Stimulated activated CD8-positive, alpha-beta memory T cell treated with anti-CD3 and anti-CD28 coated beads, Interleukin-15, amount 100 ng/mL, for 48 hours (primary cell): ENCODE measurements at places on chromosomes 7 and 10.
A peak's percentile ranks its signal among the peaks of the same experiment; 100 is the strongest.

DNA sequence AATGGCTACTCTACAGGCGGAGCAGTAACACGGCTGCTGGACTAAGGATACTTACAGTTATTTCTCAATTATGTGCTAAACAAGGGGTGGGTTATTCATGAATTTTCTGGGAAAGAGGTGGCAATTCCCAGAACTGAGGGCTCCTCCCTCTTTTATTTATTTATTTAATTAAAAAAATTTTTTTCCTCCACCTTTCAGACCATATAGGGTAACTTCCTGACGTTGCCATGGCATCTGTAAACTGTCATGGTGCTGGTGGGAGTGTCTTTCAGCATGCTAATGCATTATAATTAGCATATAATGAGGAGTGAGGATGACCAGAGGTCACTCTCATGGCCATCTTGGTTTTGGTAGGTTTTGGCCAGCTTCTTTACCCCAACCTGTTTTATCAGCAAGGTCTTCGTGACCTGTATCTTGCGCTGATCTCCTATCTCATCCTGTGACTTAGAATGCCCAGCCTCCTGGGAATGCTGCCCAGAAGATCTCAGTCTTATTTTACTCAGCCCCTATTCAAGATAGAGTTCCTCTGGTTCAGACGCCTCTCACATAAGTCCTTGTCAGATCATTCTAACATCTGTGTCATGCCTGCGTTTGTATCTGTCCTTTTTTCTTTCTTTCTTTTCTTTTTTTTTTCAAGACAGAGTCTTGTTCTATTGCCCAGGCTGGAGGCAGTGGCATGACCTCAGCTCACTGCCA is 15.9 kb upstream of the STOX1 start:
- DNase-seq: no peak

DNA sequence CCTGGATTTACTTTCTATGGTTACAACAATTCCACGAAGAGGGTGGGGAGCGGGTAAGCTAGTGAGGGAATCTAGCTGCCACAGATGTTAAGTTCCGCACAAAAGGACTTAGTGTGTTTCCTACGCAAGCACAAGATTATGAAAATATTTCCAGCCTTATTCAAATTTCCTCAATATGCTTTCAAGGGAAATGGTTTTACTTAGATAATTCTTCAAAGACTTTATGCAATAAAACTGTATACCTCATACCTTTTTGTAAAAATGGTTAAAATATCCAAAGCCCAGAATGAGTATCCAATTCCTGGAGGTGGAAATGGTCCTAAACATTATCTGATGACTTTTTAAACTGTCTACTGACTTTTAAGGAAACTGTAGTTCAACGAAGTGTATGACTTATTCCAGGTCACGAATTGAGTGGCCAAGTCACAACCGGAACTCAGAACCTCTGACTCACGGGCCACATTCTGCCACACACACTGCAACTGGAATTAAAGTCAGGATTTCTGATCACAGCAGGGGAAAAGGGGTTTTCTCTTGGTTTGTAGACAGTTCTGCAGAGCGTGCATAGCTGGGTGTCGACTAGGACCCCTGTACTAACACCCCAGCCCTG is 20.2 kb upstream of the INSIG1 start:
- peak; percentile 30 for DNase-seq

GRCh38 chr10:111551001-111551400 is 474.2 kb downstream of the ADRA2A start:
- no peak for DNase-seq

DNA sequence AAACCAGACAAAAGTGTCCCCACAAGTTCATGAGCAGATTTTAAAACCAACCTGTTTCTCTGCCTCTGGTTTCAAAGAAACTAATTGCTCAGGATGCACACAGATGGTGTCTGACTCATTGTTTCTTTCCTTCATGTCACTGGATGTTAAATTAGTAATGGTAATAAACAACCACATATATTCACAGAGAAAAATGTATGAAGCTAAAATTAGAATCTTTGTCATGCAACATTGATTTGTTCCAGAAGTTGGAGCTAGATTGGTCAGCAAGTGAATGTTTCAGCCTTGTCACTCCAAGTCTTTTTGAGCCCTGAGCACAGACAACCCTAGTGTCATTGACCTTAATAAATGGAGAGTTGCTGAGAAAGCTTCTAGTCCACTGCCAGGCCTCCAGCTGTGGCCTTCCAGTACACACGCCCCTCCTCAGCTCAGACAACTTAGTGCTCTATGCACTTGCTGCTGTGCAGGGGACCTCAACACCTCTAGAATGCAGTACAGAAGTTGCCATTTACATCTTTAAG is 175.9 kb downstream of the CCDC71L start:
- DNase-seq: no peak

- DNase-seq: no peak
Observed at GRCh38 chr10:13236638-13237037, 2.5 kb upstream of the UCMA start.

DNA sequence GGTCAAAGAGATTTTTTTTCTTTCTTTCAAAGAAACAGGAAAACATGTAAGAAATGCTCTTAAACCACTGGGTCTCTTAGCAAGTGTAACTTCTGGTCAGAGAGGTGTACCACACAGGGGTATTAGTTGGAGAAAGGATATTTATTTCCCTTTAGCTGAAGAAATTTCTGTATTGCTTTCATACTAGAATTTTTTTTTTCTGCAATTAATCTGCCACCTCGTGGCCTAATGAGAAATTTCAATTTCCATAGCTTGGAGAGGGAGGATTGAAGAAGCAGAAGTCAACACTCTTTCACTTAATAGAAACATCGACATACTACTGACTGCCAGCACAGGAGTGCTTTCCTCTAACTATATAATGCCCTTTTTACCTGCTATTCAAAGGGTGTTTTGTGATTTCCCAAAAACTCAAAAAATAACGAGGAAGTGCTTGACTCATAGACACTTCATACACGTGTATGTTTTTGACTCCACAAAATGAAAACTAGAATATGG is 177.6 kb upstream of the NAMPT start:
- DNase-seq: no peak

GRCh38 chr7:112779667-112780066 is 10.5 kb downstream of the TMEM168 start:
- no peak for DNase-seq

DNA sequence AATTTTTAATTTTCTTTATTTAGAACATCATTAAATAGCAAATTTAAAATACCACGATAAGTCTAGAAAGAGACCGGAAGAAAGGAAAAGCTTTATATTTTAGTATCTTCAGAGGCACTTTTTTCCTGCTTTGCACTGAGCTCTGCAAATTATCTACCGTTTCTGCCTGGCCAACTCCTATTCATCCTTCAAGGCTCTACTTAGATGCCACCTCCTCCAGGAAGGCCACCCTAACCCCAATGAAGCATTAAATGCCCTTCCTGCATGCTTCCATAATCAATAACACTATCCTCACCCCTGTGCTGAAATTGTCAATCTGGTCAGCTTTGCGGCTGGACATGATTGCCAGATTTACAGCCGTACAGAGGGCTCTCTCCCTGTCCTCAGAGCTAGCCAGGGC is 141.8 kb upstream of the CHST15 start:
- no peak for DNase-seq

GRCh38 chr10:66362522-66362921 is 563.3 kb upstream of the LRRTM3 start:
- no peak for DNase-seq

DNA sequence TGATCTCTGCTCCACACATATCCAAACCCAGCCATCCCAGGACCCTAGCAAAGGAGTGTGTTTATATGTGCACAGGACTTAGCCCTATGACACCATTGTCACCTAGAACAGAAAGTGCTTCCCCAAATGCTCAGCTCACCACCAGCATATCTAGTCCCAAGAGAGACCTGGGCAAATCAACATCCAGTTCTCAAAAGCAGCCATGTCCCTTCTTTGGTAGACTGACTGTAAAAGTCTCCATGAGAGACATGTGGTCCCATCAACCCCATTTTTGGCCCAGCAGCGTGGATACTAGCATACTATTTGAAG is 20.9 kb upstream of the ARHGAP22 start:
- no peak for DNase-seq

- DNase-seq: peak; percentile 73
Observed at GRCh38 chr7:3092468-3092867, 48.8 kb upstream of the CARD11 start.

DNA sequence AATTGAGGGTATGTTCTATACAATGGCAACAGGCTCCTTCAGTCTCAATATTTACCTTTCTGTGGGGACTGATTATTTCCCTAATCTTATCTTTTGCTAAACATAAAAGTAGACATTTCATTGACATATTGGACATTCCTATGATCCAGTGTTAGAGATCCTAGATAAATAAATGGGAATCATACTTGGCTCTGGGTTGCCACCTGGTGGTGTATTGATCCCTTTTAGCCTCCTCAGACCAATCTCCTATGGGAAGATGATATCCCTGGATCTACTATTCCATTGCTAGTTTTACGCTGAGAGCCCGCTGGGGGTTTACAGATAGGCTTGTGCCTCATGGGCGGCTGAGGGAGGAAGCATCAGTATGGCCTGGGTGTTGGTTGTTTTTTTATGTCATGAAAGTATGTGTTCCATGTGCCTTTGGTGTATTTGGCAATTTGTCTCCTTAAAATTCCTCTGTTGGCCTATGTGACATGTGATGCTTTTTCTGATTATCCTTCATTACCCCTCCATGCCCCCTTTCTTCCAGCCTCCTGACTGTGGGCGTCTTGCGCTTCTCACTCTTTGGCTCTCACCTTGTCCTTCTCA is 18.8 kb downstream of the CELF2 start:
- DNase-seq: no peak

DNA sequence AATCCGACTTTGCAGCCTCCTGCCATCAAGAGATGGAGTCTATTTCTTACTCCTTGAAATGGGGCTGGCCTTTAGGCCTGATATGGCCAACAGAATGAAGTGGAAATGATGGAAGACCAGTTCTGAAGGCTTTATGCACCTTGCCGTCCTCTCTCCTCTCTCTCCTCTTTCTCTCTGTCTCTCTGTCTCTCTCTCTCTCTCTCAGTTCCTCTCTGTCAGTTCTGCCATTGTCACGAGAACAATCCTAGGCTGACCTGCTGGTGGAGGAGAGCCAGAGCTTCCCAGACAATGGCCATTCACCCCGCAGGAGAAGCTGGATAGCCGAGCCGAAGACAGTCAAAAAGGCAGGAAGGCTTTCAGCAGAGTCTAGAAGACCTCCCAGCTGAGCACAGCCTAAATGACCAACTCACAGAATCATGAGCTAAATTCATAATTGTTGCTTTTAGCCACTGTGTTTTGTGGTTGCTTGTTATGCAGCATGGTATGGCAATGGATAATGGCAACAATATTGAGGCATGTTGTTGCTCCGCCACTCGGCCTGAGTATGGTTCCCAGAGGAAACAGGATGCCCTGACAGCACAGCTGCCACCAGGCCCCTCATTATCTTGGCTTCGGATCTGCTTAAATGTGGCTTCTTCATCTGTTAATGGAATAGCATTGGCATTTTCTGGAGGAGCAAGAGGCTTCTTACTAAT is 35.5 kb downstream of the FRMPD2 start:
- no peak for DNase-seq

GRCh38 chr7:20402747-20403230 is 72.1 kb downstream of the ITGB8 start:
- DNase-seq: no peak

DNA sequence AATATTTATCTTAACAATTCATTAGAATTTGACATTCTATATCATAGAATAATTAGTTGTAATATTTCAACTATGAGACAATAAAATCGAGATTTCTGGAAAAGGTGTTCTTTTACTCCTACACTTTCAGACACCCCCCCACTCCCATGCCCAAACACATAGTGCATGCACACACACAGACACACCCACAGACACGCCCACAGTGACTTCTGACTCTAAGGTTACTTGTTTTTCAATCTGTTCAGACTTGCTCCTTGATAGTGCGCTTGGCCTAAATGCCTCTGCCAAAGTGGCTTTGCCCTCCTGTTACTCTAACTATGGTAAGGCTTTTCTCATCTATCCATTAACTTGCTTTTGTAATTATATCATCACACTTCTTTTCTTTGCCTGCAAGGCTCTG is 144.0 kb upstream of the PPP1R3A start:
- no peak for DNase-seq

DNA sequence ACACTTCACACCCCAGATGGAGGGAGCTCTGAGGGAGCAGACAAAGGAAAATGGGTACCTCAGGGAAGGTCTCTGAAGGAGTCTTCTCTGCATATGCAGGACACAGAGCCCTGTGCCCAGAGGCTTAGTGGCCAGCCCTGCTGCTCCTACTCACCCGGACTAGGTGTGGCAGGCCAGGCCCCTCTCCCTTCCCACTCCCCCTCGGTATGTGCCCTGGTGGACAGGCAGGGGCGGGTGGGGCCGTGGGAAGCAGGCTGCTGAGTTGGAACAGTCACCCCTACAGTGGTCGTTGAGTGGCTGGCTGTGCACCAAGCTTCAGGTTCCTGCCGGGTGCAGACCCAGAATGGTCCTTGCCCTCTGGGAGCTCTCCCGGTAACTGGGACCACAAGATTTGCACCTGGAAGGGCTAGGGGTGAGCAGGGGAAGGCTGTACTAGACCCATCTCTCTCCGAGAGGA is 68.6 kb downstream of the ZMIZ1 start:
- no peak for DNase-seq

GRCh38 chr10:44039599-44039998 is 345.3 kb downstream of the CXCL12 start:
- DNase-seq: no peak

- DNase-seq: no peak
Observed at GRCh38 chr7:50274361-50274760, 30.2 kb upstream of the IKZF1 start.

GRCh38 chr10:113609704-113610108 is 54.1 kb downstream of the NRAP start:
- DNase-seq: no peak

GRCh38 chr7:2354186-2354938 is at the start of gene EIF3B:
Gene EIF3B, plus strand, starts transcription at chr7:2354827. Its CDS starts 95 bp downstream, at chr7:2354922.
- DNase-seq: peak; percentile 75

- no peak for DNase-seq
Observed at GRCh38 chr7:108402865-108403264, 53.4 kb downstream of the NRCAM start.

- no peak for DNase-seq
Observed at GRCh38 chr7:24825931-24826661, 68.8 kb upstream of the GSDME start.

DNA sequence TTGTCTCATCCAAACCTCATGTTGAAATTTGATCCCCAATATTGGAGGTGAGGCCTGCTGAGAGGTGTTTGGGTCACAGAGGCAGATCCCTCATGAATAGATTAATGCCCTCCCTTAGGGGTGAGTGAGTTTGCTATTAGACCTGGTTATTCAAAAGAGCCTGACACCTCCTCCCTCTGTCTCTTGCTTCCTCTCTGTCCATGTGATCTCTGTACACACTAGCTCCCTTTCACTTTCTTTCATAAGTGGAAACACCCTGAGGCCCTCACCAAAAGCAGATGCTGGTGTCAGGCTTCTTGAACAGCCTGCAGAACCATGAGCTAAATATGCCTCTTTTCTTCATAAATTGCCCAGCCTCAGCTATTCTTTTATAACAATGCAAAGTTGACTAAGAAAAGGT is 447.1 kb downstream of the MDFIC start:
- no peak for DNase-seq

GRCh38 chr7:134512271-134512670 is 15.1 kb upstream of the AKR1B10 start:
- DNase-seq: no peak

- no peak for DNase-seq
Observed at GRCh38 chr7:16356301-16356958, 64.9 kb downstream of the CRPPA start.
